ENCODE measurements at places on chromosomes 13 and 19.

- no peak for DNase-seq
- peaks cover 22% of the 10 kb centered on the region for H3K36me3 ChIP-seq
- no peak overlapping the region for H3K27ac ChIP-seq
- H3K4me1 ChIP-seq, result peaks cover 40% of the 10 kb centered on the region
- H3K27me3 ChIP-seq, result no peaks in the 10 kb centered on the region
Observed at GRCh38 chr19:49338023-49338677, 2.9 kb downstream of the CD37 start.

DNA sequence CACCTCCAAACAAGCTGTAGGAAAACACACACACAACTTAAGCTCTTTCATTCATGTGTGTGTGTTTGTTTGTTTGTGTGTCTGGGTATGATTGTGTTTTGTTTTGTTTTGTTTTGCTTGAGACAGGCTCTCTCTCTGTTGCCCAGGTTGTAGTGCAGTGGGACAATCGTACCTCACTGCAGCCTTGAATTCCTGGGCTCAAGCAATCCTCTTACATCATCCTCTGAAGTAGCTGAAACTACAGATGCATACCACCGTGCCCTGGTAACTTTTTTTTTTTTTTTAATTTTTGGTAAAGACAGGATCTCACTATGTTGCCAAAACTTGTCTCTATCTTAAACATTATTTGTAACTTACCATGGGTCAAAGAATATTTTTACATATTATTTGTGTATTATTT, 431.7 kb downstream of the SLITRK1 start:
- no peak for DNase-seq
- H3K36me3 ChIP-seq, result no peaks in the 10 kb centered on the region
- no peaks in the 10 kb centered on the region for H3K4me1 ChIP-seq

DNA sequence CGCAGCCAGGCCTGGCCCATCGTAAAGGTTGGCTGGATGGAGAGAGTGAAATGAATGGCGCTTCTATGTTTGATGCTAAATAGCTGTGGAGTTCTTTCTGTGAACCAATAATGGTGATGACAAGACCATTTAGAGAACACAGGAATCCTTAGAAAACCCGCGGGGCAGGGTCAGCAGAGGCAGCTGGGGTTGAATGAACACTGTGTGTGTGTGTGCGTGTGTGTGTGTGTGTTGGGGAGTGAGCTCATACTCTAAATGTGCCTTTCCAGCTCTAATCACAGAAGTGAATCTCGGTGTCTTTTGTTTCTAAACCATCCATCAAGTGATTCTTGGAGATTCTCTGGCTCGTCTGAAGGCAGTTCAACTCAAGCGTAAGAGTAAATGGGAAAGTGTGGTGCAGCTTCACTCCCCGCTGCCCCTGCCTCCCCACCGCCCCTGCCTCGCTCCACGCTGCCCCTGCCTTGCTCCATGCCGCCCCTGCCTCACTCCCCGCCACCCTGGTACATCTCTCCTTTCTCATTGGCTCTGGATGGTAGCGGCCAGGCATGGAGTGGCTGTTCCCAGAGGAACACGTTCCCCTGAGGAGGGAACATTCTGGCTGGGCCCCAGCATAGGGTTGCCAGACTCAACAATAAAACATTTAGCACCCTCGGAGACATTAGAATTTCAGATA, 21.2 kb downstream of the TMPRSS9 start:
- no peak overlapping the region for H3K4me3 ChIP-seq
- no peak for DNase-seq
- no peak overlapping the region for H3K27ac ChIP-seq
- H3K4me1 ChIP-seq, result peaks cover 21% of the 10 kb centered on the region

DNA sequence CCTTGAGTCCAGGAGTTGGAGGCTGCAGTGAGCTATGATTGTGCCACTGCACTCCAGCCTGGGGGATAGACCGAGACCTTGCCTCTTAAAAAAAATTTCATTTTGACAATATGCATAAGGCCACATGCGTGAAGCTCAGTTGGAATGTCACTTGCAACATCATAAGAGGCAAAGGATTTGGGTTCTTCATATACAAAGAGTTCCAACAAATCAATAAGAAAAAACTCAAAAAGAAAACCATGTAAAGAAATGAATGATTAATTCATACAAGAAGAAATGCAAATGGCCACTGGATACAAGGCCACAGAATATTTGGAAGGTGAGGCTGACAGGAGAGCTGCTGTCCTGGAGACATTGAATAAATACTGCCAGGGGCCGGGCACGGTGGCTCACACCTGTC, 9.6 kb upstream of the TCF3 start:
- no peak overlapping the region for H3K27ac ChIP-seq
- no peaks in the 10 kb centered on the region for H3K27me3 ChIP-seq
- peaks cover 7% of the 10 kb centered on the region for H3K4me1 ChIP-seq
- H3K36me3 ChIP-seq, result no peaks in the 10 kb centered on the region

GRCh38 chr19:15264061-15264932, 32.0 kb upstream of the EPHX3 start:
- H3K27ac ChIP-seq, result no peak overlapping the region
- H3K4me3 ChIP-seq, result no peak overlapping the region
- H3K4me1 ChIP-seq, result no peaks in the 10 kb centered on the region
- DNase-seq, result peak; percentile 40
- no peaks in the 10 kb centered on the region for H3K27me3 ChIP-seq
- H3K36me3 ChIP-seq, result peaks cover 95% of the 10 kb centered on the region

DNA sequence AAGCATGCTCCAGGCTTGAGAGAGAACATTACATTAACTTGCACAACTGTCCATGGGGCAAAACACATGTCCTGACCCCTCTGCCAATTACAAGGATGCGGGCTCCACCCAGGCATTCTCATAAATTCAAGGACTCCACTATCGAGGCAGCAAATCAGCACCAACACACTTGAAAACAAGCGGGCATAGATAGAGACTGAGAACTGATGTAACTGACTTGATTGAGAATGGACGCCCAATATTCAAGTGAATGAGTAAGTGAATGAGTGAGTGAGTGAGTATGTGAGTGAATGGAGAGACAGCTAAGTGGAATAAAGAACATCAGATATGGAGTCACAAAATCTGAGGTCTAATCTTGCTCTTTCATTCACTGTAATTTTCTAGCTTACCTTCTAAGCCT, 75.0 kb upstream of the VSTM2B start:
- no peak for DNase-seq
- H3K4me1 ChIP-seq, result no peaks in the 10 kb centered on the region
- no peak overlapping the region for H3K27ac ChIP-seq
- H3K27me3 ChIP-seq, result no peaks in the 10 kb centered on the region
- no peak overlapping the region for H3K4me3 ChIP-seq
- no peaks in the 10 kb centered on the region for H3K36me3 ChIP-seq

DNA sequence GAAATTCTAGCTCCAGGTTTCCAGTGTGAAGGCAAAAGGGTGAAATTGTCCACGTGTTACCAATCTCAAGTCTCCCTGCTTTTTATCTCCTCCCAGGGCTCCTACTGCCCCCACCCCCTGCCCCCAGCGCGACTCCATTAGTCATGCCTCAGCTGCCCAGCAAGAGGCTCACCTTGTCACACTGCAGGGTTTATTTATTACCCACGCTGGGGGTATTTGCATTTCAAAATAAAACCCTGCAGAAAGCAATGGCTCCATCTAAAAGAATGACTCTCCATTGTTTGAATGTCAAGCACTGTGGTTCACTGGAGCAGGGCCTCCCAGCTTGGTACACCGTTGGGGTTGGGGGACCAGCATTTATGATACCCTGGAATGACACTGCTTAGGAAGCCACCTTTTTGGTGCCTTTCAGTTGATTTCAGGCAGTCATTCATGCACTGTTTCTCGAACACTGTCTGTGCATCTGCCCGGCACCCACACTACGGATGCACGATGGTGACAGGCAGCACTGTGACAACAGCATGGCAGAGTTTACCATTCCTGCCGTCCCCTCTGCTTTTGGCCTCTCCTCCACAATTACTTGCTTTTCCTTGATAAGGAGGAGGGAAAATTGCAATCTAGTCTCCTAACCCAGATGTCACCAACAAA, 9.9 kb upstream of the POP4 start:
- H3K4me3 ChIP-seq, result no peak overlapping the region
- no peak for DNase-seq

DNA sequence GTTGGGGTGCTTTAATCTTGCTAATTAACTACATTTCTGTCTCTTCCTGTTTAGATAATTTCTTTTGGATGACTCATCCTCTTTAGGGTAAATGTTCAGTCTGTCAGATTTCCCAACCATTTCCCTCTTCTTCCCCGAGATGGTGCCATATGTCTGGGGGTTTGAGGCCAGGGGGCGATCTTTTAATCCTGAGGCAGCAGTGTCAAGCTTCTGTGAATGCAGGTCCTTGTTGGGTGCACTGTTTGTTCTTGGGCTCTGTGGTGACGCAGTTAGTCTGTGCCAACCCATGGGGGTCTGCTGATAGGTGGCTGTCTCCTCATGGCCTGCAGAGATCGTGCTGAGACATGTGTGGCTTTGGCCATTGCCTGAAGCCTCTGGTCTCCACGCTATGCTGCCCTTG, 420.4 kb downstream of the NDFIP2 start:
- no peak for DNase-seq
- no peaks in the 10 kb centered on the region for H3K36me3 ChIP-seq
- peaks cover 10% of the 10 kb centered on the region for H3K4me1 ChIP-seq

DNA sequence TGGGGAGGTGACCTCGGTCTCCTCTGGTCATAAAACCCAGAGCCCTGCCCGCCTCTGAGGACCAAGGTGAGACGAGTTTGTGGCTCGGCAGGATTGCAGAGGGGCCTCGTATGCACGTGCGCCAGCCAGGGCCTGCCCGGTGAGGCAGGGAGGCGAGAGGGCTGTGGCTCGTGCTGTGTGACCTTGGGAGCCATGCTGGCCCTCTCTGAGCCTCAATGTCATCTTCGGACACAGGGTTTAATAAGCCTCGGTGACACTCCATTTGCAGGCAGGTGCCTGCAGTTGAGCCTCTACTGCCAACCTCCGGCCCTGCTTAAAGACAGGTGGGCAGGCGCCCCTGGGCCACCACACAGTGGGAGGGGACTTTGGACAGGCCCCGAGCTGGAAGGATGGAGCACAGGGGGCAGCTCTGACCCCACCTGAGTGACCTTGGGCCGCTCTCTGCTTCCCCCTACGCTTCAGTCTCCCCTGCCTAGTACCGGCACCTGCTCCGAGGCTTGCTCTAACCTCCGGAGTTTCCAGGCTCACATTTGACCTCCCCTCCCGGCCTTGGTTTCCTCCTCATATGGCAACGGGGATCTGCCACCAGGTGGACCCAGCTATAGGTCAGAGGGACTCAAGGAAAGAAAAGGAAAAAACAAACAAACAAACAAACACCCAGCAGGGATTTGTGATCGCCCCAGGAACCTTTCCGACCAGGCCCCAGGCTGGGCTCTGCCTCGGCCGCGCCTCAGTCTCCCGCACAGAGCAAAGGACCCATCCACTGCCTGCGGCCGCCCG, 3.1 kb downstream of the ZBTB7A start:
- peaks cover 68% of the 10 kb centered on the region for H3K4me1 ChIP-seq
- no peaks in the 10 kb centered on the region for H3K27me3 ChIP-seq
- H3K27ac ChIP-seq, result peak overlapping the region; percentile 97
- peaks cover 17% of the 10 kb centered on the region for H3K36me3 ChIP-seq

GRCh38 chr13:37225414-37226070, 120.1 kb upstream of the CSNK1A1L start:
- H3K27me3 ChIP-seq, result no peaks in the 10 kb centered on the region
- DNase-seq, result no peak
- H3K4me1 ChIP-seq, result no peaks in the 10 kb centered on the region
- H3K36me3 ChIP-seq, result no peaks in the 10 kb centered on the region
- H3K4me3 ChIP-seq, result no peak overlapping the region

DNA sequence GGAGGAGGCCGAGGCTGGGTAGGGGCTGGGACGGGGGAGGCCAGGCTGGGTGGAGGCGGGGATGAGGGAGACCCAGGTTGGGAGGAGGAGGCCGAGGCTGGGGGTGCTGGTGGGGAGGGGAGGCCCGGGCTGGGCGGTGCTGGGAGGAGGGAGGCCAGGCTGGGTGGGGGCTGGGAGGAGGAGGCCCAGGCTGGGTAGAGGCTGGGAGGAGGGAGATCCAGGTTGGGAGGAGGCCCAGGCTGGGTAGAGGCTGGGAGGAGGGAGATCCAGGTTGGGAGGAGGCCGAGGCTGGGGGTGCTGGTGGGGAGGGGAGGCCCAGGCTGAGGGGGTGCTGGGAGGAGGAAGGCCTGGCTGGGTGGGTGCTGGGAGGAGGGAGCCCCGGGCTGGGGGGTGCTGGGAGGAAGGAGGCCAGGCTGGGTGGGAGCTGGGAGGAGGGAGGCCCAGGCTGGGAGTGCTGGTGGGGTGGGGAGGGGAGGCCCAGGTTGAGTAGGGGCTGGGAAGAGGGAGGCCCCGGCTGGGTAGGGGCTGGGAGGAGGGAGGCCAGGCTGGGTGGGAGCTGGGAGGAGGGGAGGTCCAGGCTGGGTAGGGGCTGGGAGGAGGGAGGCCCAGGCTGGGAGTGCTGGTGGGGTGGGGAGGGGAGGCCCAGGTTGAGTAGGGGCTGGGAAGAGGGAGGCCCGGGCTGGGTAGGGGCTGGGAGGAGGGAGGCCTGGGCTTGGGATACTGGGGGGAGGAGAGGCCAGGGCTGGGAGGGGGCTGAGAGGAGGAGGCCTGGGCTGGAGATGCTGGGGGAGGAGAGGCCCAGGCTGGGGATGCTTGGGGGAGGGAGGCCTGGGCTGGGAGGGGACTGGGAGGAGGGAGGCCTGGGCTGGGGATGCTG, 10.7 kb downstream of the TPGS1 start:
- no peaks in the 10 kb centered on the region for H3K27me3 ChIP-seq
- no peaks in the 10 kb centered on the region for H3K4me1 ChIP-seq
- DNase-seq, result no peak
- H3K4me3 ChIP-seq, result no peak overlapping the region
- H3K36me3 ChIP-seq, result no peaks in the 10 kb centered on the region

DNA sequence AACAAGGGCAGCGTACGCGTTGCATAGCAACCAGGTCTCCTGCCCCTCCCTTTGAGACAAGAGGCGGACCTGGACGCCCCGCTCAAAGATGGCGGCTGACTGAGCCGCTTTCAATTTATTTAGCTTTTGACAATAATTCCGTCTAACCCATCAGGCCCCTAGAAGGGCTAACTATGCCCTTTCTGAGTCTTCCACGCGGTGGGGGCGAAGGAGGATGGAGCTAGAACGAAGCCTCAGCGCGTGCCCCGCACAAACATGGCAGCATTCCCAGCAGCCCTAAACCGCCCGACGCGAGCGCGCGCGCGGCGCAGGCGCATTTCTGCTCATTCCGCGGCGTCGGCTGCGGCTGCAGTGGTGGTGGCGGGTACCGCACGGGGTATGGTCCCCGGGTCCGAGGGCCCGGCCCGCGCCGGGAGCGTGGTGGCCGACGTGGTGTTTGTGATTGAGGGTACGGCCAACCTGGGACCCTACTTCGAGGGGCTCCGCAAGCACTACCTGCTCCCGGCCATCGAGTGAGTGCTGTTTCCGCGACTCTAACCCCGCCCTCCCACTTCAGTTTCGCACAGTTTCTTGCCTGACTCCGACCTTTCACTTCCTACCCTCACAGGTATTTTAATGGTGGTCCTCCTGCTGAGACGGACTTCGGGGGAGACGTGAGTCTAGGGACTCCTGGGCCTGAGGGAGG, at the start of gene MED25:
MED25 (plus strand) TSS at position 326 of the 685 bp plus-strand sequence; CDS start at position 379, 53 bp downstream.
- peak within 1 kb of the TSS; percentile 75 for H3K27ac ChIP-seq
- peak; percentile 83 for DNase-seq
- H3K27me3 ChIP-seq, result no peaks in the 10 kb centered on the region
- H3K4me3 ChIP-seq, result peak within 1 kb of the TSS; percentile 100

Data from CD14-positive monocyte (primary cell).